Ovary (tissue), 10 donors: ENCODE measurements at places on chromosomes 13 and 19. TPM values are rescaled to one million over a fixed set of nuclear protein-coding genes. Genes with fewer than 3 reads are reported as not detected.
A peak's percentile ranks its signal among the peaks of the same experiment; 100 is the strongest.

The ZNF429 gene
- total RNA-seq, result 19.4 TPM

The RHPN2 gene
- total RNA-seq, result 8.9 TPM

DNA sequence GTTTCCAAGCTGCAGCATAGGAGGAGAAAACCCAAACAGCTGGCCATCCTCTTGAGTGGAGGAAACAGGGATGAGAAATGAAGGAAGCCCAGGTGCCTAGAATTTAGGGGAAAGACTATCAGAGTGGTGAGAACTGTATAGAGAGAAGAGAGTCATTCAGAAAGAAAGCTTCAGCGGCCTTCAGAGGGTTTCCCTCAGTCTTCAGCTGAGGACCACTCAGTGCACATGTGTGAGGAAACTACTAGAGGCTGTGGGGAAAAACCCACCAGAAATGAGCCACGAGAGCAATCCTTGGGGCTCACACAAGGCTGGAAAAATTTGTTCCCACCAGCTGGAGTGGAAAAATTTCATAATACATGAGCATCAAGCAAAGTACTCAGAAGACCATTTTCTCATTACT, 35.2 kb upstream of the CPB2 start:
- DNase-seq, result no peak

The IGLON5 gene
- 0.57 TPM for total RNA-seq

DNA sequence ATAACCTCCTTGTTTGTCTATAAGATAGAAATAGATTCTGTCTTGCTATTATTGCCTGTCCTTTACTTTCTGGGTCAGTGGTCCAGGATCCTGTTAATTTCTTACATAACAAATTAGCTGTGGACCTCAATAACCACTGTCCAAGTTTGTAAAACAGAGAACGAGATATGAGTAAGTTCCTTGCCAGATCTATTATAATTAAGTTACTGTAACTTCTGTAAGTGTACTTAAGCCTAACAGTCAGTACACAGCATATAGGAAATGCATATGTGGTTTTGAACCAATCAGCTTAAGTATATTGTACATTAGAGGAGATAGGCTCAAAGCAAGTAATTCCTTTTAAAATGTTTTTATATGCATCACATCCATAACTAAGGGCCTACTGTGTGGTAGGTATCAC, 34.9 kb downstream of the HTR2A start:
- no peak for DNase-seq

DNA sequence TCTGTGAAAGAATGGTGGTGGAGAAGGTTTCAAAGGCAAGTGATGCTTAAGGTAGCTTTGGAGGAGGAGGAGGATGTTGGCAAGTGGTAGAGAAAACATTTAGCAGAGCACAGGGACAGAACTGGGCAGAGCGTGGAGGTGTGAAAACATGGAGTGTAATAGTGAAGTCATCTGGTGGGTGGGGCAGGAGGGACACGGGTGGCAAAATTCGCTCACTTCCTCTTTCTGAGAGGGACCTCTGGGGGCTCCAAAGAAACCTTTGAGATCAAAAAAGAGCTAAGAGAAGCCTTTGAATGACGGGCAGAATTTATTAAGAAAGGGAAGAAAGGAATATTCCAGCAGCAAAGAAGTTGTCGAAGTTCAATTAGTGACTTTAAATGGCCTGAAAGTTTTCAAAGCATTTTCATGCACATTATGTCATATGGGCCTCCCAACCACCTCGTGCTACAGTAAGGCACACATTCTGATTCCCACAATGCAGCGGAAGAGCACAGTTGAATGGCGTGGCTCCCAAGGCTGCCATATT, 82.8 kb downstream of the STARD13 start:
- no peak for DNase-seq

GRCh38 chr19:30799865-30800755, 427.9 kb downstream of the ZNF536 start:
- peak; percentile 42 for DNase-seq

DNA sequence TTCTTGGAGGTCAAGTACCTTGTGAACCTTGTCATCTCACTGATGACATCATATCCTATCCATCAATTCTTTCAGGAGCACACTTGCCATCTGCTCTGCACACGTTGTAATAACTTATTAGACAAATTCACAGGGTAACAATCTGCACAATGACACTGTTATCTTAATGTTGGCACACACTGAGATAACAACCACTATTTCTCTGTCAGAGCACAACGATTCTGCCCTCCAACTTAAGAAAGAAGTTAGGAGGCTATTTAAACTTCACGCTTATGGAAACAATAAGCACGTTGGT, 351.3 kb downstream of the DACH1 start:
- no peak for DNase-seq
